Pulmonary artery endothelial cell (primary cell): ENCODE measurements at places on chromosomes 4 and X. TPM values are rescaled to one million over a fixed set of nuclear protein-coding genes. Genes with fewer than 3 reads are reported as not detected.

Gene NUDT10
- total RNA-seq, result 0.59 and 0.81 TPM in 2 replicates

Gene MBTPS2
- 6.0 and 6.3 TPM in 2 replicates for total RNA-seq

Gene DOK7
- 0.20 TPM in 1 of 2 replicates, not detected in the other for total RNA-seq

Gene LINC00632
- 0.46 and 0.59 TPM in 2 replicates for total RNA-seq

Gene CD40LG
- not detected in 2 replicates for total RNA-seq

Gene NPFFR2
- total RNA-seq, result 0.07 TPM in 1 of 2 replicates, not detected in the other

Gene ADGRG2
- total RNA-seq, result 0.04 TPM in 1 of 2 replicates, not detected in the other

Gene UGT2B11
- total RNA-seq, result not detected in 2 replicates

Gene SEL1L3
- 121 and 217 TPM in 2 replicates for total RNA-seq

Gene OPHN1
- 5.3 and 7.4 TPM in 2 replicates for total RNA-seq

Gene ZCCHC18
- 0.88 and 1.9 TPM in 2 replicates for total RNA-seq

Gene GAGE12J
- not detected in 2 replicates for total RNA-seq

Gene CYSLTR1
- not detected in 2 replicates for total RNA-seq

DNA sequence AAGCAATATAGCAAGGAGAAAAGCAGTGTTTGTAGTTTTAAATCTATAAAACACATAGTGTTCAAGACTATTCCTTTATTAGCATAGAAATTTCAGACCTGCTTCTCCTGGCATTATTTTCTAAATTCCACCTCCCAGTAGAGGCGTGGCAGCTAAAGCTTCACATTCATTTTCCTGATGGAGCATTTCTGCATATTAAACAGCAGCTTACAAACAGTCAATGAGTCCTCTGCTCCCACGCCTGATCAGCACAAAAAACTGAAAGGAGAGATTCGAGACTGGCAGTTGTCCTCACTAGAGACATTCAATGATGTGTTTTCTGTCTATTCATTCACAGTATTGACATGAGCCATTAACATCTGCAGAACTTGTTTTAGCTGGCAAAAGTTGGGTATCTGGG is 61.4 kb downstream of the SHISA3 start:
- DNase-seq, result no peak

DNA sequence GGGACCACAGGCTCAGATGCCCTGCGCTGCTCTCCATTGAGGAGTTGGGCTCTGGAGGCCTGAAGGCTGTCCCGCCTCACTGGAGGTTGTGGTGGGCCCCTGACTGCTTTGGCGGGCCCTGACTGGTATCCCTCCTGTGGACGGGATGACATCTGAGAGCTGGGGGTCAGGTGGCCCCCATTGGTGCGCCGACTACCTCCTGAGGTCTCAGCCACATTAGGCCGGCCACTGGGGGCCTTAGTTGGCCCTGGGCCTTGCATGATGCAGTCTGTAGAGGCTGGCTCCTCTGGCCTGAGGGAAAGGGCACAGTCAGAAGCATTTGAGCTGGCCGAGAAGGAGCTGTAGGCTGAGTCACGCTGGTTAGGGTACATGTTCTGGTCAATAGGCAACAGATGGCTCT is 164.5 kb upstream of the DGKK start:
- DNase-seq, result no peak

- no peak for DNase-seq
These were observed 149.0 kb downstream of the POU4F2 start for GRCh38 chr4:146787731-146788130.

- DNase-seq, result no peak
These were observed 212.9 kb downstream of the FAT4 start for GRCh38 chr4:125527681-125528080.

DNA sequence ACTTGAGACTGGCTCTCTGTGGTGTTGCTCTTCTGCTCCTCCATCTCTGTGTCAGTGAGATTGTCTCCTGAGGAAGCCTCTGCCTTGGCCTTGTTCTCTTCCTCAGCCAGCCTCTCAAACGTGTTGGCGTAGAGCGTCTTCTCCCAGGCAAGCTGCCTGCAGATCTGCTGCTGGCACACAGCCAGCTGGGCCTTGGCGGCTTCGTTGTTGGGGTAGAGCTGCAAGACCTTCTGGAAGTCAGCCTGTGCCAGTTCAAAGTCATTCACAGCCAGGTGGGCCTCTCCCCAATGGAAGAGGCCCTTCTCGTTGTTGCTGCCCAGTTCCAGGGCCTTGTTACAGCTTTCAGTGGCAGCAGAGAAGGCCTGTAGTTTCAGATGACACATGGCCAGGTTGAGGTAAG is 159.1 kb downstream of the NDST3 start:
- DNase-seq, result no peak

DNA sequence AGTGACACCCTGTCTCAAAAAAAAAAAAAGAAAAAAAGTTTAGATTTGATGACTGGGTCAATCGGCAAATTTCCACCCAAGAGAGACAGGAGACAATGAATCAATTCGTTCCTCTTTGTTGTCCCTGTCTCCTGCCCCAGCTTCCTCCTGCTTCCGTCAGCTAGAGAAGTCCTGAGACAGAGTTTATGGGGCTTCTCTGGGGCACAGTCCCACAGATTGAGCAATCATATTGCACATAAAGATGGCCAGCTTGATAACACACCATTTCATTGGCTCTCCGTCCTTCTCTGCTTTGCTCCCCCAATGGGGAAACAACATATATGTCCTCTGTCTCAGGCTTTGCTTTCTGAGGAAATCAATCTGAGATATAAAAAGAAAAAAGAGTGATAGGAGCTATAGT is 78.4 kb upstream of the FUNDC1 start:
- DNase-seq, result no peak

DNA sequence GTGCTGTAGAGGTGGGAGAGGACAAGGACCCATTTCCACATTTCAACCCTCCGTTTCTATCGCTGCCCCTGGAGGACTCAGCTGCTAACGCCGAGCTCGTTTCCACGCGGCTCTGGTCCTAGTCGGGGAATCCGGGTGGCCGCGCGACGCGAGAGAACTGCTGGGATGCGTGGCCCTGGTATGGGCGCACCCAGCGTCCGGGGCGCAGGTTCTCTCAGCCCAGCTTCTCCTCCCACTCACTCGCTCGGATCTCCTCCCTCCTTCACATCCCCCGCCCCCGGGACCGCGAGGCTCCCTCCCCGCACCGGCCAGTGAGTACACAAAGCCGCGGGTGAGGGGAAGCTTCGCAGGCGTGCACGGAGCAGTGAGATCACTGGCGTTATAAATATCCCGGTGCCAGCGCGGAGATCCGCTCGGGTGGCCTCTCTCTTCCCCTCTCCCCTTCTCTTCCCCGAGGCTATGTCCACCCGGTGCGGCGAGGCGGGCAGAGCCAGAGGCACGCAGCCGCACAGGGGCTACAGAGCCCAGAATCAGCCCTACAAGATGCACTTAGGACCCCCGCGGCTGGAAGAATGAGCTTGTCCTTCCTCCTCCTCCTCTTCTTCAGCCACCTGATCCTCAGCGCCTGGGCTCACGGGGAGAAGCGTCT is at the start of gene FGF5:
Gene FGF5 (plus strand): TSS at position 412 of the 649 bp plus-strand sequence. CDS start 161 bp downstream, at position 573.
- DNase-seq, result peak; percentile 36

DNA sequence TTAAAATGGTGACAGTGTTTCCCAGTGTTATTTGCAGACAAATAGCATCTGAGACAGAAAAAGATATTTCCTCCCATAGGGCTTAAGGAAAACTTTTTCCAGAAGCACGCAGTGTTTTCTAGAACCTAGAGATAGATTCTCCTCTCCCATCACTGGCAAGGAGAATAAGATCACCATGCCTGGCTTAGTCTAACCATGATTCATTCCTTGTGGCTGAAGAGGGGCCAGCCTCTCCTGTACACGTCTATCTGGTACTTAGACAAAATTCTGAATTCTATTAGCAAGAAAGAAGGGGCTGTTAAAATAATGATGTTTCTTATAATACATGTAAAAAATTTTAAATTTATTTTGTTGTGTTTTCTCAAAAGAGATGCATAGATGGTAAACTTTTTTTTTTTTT is 296.1 kb upstream of the LDB2 start:
- no peak for DNase-seq

DNA sequence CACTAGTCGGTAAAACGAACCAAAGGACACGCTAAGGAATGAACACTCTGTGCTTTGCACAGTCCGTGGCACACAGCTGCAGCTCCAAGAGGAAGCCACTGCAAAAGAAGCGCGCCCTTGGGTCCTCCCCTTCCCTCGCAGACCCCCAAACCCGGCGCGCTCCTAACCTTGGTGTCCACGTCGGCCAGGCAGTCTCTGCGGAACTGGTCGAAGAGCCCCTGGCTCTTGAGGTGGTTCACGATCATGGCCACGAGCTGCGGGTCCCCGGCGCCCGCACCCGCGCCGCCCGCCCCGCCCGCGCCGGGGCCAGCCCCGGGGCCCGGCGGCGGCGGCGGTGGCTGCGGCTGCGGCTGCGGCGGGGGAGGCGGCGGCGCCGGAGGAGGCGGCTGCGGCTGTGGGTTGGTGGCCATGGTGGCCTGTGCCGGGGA is 333 bp downstream of the BOD1L1 start:
- no peak for DNase-seq

DNA sequence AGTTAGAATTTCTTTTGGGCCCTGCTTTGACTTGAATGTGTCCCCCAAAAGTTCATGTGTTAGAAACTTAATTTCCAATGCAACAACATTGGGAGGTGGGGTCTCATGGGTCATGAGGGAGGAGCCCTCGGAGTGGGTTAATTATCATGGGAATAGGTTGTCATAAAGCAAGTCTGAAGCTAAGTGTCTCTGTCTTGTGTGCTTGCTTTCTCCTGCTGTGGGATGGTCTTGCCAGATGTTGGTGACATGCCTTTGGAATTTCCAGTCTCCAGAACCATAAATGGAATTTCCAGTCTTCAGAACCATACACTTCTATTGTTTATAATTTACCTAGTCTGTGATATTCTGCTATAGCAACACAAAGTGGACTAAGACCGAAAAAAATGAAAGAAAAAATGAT is 71.6 kb downstream of the RASL11B start:
- DNase-seq, result no peak

GRCh38 chr4:8157496-8157895 is 1.1 kb downstream of the ABLIM2 start:
- no peak for DNase-seq

- no peak for DNase-seq
These were observed 43.2 kb downstream of the CDKL5 start for GRCh38 chrX:18468599-18468998.

DNA sequence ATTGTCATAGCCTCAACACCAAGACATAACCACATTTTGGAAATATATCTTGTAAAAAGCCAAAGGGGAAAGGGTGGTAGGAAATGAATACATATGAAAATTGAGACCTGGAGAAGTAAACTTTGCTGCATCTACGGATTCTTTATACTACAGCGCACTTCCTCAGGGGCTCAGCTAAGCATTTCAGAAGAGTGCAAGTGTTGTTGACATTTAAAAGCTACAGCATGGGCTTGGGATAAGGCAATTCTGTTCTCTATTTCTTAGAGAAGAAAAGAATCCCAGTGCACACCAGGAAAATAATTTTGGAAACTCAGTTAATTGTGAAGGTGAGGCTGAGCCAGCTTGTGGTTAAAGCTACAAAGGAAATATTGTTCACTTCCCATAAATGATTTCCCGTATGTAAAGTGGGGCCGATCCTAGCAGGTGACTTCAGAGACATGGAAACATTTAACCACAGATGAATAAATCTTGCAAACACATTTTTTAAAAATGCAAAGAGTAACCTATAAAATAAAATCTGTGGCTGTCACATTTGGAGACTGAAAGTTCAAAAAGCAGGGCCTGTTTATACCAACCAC is 12.6 kb upstream of the GBA3 start:
- no peak for DNase-seq

GRCh38 chr4:163113921-163114713 is 52.6 kb downstream of the NAF1 start:
- no peak for DNase-seq

DNA sequence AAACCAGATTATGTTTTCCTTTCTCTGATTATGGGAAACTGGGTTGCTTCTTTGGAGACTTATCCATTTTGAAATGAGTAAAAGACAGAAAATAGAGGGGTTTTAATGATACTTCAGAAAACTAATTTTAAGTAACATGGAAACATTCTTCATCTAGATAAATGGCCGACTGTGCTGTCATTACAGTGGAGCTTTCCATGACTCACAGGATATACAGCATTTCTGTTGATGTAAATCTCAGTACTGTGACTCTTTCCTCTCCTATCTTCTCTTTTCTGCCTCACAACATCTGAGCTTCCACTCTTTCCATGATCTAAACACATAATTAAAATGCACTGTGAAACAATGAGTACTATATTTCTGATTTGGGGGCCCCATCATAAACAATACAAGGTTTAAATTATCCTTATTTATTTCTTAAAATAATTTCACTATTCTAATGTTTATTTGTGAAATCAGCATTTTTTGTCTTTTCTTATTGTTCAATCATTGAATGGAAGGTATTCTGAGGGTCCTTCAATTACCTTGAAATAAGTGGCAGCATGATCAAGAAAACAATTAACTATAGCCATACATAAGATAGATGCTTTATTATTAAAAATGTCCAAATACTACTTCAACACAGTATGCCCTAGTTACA is 19.3 kb downstream of the SEC24D start:
- DNase-seq, result no peak

- peak; percentile 33 for DNase-seq
These were observed 37.7 kb upstream of the RAB33B start for GRCh38 chr4:139416073-139416673.

- DNase-seq, result no peak
These were observed 3.1 kb downstream of the KDM6A start for GRCh38 chrX:44876086-44876485.

GRCh38 chr4:184190711-184191110 is 27.0 kb downstream of the ENPP6 start:
- DNase-seq, result no peak

- no peak for DNase-seq
These were observed 905 bp upstream of the GALNTL6 start for GRCh38 chr4:171812333-171812664.

DNA sequence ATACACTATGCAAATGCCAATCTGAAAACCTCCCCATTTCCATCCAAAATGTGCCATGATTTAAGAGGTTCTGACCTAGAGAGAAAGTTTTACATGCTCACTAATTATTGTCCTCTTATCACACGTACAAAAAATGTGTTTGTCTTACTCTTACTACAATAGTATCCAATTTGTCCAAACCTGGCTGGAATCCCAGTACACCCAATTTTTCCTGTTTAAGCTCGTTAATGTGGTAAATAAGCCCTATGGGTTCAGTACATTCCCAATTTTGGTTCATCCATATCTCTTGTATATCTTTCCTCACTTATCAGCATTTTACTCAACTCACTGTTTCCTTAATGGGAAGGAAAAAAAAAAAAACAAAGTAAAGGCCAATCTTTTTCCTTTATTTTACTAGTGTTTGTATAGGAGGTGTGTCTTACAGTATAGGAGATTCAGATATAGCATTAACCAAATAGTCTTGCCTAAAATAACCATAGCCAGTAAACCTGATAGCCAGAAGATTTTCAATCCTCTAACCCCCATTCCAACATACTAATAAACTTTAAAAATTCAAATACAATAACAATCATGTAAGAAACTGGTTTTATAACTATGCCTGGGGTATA is 109.8 kb downstream of the PARM1 start:
- DNase-seq, result no peak

GRCh38 chr4:182023469-182023868 is 219.7 kb upstream of the TENM3 start:
- DNase-seq, result no peak
